H9 (cell line): ENCODE measurements at places on chromosomes 2 and 18. TPM values are rescaled to one million over a fixed set of nuclear protein-coding genes. Genes with fewer than 3 reads are reported as not detected.

Gene GPBAR1
- total RNA-seq: 0.37 and 0.44 TPM in 2 replicates

Gene UGT1A4
- total RNA-seq: not detected in 2 replicates

- no peaks in the 10 kb centered on the region; the same call in 1 of the 2 replicates for H3K27me3 ChIP-seq
- no peaks in the 10 kb centered on the region for H3K36me3 ChIP-seq
- no peak overlapping the region for H3K4me3 ChIP-seq
- no peak overlapping the region for H3K27ac ChIP-seq
- no peaks in the 10 kb centered on the region; the same call in 1 of the 2 replicates for H3K4me1 ChIP-seq
These were observed 7.5 kb upstream of the STAMBP start for GRCh38 chr2:73821227-73821626.

DNA sequence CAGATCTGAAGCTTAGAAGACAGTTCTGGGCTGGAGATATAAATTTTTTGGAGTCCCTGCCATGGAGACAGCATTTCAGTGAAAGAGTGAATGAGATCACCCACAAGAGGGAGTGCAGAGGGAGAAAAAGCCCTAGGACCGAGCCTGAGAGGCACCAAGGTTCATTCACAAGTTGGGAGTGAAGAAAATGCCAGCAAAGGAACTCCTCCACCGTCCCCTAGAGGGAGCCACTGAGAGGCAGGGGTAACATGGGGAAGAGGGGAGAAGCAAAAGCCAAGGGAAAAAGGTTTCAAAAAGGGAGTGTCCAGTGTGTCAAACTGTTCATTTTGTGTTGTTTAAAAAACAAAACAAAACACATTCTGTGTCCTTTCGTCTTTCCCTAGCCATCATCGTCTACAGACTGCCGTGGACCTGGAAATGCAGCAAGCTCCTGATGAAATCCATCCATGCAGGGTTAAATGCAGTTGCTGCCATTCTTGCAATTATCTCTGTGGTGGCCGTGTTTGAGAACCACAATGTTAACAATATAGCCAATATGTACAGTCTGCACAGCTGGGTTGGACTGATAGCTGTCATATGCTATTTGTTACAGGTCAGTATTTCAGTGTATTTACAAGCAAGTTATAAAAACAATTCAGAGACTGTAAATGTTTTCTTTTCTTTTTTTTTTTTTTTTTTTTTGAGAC is 19.1 kb downstream of the CYBRD1 start:
- H3K27ac ChIP-seq: no peak overlapping the region
- H3K4me3 ChIP-seq: no peak overlapping the region
- H3K4me1 ChIP-seq: no peaks in the 10 kb centered on the region
- no peaks in the 10 kb centered on the region for H3K27me3 ChIP-seq

DNA sequence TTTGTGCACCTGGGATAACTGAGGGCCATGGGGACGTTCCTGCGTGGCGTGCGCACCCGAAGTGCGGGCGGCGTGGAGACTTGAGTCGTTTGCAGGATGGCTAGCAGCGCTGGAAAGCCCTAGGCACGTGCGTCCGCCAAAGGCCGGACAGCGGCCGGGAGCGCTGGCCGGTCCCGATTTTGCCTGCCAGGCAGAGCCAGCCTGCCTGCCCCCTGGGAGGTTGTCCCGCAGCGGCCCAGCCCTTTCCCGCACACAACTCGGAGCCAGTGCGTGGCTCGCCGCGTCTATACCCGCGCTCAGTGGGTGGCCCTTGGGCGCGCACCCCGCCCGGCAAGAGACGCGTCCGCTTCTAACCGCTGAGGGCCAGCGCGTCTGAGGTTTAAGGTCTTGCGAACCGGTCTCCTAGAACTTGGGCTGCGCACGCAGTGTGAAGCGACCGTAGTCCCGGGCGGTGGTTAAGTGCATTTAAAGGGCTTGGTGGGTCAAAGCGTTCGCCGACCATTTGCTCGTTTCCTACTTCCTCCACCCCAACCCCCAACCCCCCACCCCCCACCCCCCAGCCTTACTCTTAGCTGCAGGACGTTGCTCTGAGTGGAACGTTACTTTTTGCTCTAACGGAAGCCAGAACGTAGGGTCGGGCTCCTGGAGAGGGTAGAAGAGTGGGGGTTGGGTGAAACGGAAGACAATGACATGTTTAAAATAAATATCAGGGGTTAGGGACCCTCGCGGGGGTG is 627 bp downstream of the CDCA7 start:
- H3K27me3 ChIP-seq: no peaks in the 10 kb centered on the region
- peaks cover 2% of the 10 kb centered on the region; the same call in 1 of the 2 replicates for H3K4me1 ChIP-seq
- H3K36me3 ChIP-seq: peaks cover 30% of the 10 kb centered on the region
- peak; percentile 67 for DNase-seq

DNA sequence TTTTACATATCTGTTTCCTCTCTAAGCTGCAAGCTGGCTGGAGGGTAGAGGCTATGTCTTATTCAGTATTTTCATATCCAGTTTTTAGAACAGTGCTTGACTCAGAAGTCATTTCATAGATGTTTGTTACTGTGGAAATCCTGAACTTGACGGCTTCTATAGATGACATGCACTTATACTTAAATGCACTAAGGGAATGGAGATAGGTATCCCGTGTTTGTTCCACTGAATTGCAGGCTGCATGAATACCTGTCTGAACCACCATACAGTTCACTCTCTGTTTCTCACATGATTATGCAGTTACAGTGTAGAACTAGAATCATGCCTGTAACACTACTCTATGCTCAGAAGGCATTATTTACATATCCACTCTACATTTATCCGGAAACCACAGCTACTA is 417.1 kb downstream of the MTX2 start:
- no peak overlapping the region for H3K4me3 ChIP-seq
- DNase-seq: no peak
- no peaks in the 10 kb centered on the region for H3K36me3 ChIP-seq
- no peaks in the 10 kb centered on the region for H3K27me3 ChIP-seq
- no peak overlapping the region for H3K27ac ChIP-seq
- peaks cover 4% of the 10 kb centered on the region; the same call in 1 of the 2 replicates for H3K4me1 ChIP-seq

DNA sequence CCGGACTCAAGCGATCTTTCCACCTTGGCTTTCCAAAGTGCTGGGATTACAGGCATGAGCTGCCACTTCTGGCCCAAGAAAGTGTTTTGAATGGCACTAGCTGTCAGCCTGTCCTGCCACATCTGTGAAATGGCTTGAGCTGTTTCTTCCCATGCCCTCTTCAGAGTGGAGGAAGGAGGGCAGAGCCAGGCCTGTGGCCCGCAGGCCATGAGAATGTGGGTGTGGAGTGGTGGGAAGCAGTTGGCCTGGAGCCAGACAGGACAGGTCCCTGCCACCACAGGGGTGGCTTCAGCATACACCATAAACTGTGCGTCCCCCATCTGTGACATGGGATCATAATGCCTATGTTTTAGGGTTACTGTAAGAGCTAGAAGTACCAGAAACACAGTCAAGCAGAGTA is 6.5 kb downstream of the SLC66A3 start:
- H3K4me3 ChIP-seq: no peak overlapping the region
- DNase-seq: no peak
- no peak overlapping the region for H3K27ac ChIP-seq

DNA sequence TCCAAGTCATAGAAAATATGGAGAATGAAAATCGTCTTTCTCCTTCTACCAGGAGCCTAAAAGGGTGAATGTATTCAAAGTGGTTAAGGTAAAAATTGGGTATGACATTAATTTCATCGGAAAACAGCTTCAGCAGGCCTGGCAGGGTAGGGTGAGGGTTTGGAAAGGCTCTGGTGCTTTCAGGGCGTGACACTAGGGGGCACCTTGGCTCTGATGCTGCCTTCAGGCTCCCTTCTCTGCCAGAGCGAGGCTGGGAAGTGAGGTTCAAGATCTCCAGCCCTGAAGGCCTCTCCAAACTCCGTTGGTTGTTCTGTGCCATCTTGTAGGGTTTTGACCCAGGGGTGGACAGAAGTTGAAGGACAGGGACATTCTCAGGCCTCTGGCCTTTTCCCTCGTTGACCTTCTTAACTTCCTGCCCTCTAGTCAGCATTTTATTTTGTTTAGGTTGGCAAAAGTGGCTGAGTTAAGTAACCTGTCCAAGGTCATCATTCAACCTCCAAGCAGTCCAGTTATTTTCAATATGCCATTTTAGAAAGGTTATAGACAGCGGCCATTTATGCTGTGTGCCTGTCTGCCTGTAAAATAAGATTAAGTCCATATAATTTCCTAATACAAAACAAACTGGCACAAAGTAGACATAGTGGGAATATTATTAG is 40.3 kb downstream of the EML6 start:
- no peaks in the 10 kb centered on the region for H3K27me3 ChIP-seq
- peak; percentile 64 for DNase-seq
- no peak overlapping the region for H3K27ac ChIP-seq
- H3K36me3 ChIP-seq: no peaks in the 10 kb centered on the region; the same call in 2 of the 3 replicates
- H3K4me3 ChIP-seq: no peak overlapping the region
